ENCODE measurements at places on chromosomes 5 and 9.

GRCh38 chr9:32580631-32581300 is 7.8 kb upstream of the NDUFB6 start:
- DNase-seq = no peak

DNA sequence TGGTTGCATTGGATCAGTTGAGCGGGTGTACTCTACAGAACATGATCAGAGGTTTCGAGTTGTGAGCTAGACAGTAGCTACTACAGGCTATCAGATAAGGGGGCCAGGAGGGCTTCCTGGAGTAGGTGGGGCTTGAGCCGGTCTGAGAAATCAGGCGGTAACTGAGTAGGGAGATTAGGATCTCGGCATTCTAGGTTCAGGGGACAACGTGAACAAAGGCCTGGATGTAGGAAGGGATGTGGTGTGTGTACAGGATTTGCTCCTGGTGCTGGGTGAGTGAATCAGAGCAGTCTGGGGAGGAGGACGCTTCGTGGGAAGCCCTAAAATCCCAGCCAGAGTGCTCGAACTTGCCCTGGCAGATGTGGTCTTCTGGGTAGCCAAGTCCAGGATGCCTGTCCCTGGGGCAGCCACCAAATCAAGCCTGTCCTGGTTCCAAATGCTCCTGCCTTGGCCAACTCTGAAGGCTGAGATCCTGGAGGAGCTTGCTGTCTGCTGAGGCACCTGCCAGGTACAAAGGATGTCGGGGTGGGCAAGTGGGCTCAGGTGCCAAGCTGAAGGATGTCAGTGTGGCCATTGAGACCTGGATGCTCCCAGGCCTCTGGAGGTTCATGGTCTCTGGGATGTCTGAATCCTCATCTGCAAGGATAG is 33.4 kb downstream of the STC2 start:
- no peak for DNase-seq

DNA sequence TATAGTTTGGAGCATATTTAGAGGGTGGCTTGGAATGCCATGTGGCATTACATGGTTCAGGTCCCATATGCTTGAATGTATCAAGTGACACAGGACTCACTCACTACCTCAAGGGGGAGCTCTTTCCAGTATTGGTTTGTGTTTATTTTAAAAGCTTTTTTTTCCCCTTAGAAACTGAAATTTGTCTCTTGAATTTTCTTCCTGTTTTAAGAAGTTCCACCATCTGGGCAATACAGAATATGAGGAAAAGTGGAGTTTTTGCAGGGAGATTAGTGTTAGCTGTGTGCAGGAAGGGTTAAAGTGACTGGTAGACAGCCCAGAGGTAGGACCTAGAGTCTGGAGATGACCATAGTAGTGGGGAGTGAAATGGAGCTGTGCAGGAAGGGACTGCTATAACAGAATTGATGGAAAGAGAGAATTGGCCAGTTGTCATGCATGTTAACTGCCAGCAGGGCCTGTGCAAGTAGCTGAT is 36.6 kb downstream of the CTNNA1 start:
- DNase-seq = no peak

DNA sequence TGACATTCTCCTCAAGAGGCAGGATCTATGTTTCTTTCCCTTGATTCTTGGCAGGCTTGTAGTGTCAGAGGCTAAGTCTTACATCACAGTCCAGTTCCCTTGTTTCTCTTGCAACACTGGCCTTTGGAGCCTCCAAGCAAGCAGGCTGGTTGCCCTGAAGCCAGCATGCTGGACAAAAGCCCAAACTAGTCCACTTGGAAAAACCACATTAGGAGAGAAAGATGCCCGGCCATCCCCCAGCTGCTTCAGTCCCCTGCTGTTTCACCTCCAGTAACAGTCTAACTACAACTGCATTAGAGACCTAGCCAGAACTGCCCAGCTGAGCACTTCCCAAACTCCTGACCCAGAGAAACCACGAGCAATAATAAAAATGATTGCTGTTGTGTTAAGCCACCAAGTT is 87.6 kb downstream of the ADAMTS6 start:
- no peak for DNase-seq

DNA sequence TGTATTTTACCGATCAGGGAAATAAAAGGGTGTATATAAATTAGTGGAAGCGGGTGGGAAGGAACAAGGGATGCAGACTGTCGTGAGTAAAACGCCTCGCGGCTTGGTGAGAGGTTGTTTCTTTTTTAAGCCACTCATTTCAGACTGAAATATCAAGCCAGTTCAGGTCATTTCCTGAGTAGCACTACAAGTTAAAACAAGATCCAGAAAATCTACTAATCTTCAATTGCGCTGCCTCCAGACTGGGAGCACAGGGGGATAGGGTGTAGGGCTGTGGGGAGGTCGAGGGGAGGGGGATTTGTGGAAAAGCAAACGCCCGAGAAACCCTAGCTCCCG is 140.8 kb downstream of the TSSK1B start:
- DNase-seq = no peak

DNA sequence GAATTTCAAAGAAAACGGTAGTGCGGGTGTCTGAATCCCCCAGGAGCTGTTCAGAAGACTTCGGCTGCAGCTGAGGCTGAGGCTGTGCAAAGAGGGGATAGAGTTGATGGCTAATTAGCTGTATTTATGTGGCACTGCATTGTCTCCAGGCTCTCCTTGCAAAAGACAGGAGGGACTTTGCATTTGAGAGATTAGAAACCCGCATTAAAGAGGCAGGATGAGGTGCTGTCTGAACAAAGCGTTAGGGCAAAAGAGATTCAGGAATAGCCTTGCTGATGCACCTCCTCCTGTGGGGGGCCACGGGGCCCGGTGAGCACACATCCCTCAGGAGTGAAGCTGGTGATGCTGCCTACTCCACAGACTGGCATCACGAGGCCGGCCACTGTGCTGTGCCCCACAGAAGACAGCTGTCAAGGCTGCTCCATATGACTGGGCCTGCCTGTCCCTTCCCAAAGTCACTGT is 343.6 kb upstream of the DAP start:
- no peak for DNase-seq

- DNase-seq = no peak
Observed at GRCh38 chr5:40274568-40274967, 405.1 kb upstream of the PTGER4 start.

GRCh38 chr9:35422753-35423152 is 67.2 kb upstream of the RUSC2 start:
- DNase-seq = no peak

DNA sequence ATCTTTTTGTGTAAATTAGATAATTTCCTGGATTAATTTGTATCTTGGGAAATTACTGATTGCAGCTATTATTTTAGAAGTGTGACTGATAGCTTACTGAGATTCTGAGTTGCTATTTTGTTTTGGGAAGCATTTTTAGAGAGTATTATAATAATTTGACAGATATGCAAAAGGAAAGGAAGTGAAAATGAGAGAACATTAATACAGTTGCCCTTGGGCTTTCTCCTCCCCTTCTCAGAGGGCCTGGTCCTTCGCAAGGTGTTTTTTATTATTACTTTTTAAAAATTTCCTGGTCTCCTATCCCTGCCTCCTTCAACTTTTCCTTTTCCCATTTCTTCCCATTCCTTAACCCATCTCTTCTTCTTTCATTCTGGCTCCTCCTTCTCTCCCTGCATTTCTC is 32.6 kb downstream of the UBAP1 start:
- DNase-seq = no peak

- DNase-seq = no peak
Observed at GRCh38 chr5:56685503-56686217, 129.7 kb upstream of the MAP3K1 start.

GRCh38 chr5:138978581-138978980 is 103.4 kb upstream of the LRRTM2 start:
- no peak for DNase-seq
